Mesothelial cell of epicardium (in vitro differentiated cells): ENCODE measurements at places on chromosomes 11 and 22. TPM values are rescaled to one million over a fixed set of nuclear protein-coding genes. Genes with fewer than 3 reads are reported as not detected.

GRCh38 chr22:49031746-49032330 lies 795.8 kb downstream of the BRD1 start:
- H3K27ac ChIP-seq, result no peak overlapping the region
- no peak overlapping the region for H3K4me3 ChIP-seq
- H3K27me3 ChIP-seq, result peaks cover 36% of the 10 kb centered on the region
- no peak for DNase-seq

DNA sequence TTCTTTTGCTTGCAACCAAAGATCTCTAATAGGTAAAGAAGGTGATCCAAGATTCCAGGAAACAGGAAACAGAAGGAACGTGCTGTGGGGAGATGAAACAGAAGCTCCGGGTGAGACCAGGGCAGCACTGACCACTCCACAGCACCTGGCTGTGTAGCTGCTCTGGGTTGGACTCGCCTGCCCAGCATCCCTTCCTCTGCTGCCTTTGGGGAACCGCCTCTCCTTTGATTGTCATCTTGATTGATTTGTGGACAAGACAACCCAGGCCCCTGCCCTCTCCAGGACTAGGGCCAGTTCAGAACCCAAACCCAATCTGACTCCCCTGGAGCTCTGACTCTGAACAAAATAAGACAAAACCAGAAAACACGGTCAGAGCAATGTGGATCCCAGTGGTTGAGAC lies 14.7 kb upstream of the APOBEC3A start:
- H3K36me3 ChIP-seq, result no peaks in the 10 kb centered on the region
- H3K4me1 ChIP-seq, result peaks cover 31% of the 10 kb centered on the region
- H3K4me3 ChIP-seq, result no peak overlapping the region
- H3K27ac ChIP-seq, result no peak overlapping the region
- peaks cover 3% of the 10 kb centered on the region for H3K27me3 ChIP-seq

GRCh38 chr22:31748490-31748889 lies 1.4 kb downstream of the PRR14L start:
- H3K4me3 ChIP-seq, result peak overlapping the region; percentile 90

DNA sequence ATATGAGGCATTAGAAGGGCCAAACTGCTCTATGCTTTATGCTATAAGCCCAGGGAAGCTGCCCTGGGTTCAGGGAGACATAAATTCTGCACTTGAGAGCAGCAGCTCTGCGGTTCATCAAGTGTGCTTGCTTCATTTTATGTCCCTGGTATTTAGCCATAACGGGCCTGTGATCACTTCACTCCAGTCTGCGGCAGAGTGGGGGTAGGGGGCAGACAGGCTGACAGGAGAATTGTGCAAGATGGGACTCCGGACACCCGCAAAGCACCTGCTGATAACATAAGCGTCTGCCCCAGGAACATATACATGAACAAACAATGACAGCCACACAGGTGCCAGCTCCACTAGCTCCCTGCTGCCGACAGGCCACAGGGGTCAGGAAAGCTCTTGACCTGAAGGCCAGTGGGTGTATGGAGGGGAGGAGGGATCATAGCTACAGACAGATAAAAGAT lies 56.1 kb downstream of the SMCO4 start:
- no peak for DNase-seq
- no peaks in the 10 kb centered on the region for H3K27me3 ChIP-seq
- H3K27ac ChIP-seq, result no peak overlapping the region
- peaks cover 12% of the 10 kb centered on the region for H3K4me1 ChIP-seq
- H3K4me3 ChIP-seq, result no peak overlapping the region

GRCh38 chr11:96036863-96037262 lies 113.0 kb upstream of the MTMR2 start:
- no peak overlapping the region for H3K4me3 ChIP-seq
- no peak for DNase-seq
- peak overlapping the region; percentile 16 for H3K27ac ChIP-seq
- no peaks in the 10 kb centered on the region for H3K27me3 ChIP-seq
- H3K36me3 ChIP-seq, result peaks cover 10% of the 10 kb centered on the region

DNA sequence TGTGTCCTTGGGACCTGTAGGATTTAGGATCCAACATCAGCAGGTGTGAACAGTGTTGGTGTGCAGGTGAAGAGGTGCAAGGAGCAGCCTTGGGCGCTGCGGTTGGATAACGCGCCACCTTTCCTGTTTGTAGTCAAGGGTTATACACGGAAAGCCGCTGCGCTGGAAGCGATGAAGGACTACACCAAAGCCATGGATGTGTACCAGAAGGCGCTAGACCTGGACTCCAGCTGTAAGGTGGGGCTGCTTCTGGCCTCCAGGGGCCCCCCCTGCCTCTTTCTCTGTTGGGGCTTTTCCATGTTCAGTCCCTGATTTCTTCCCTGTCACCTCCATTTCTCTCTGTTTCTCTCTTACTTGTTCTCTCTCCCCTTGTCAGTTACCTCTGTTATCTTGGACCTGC lies 3.5 kb upstream of the FERMT3 start:
- peaks cover 9% of the 10 kb centered on the region for H3K4me1 ChIP-seq
- H3K36me3 ChIP-seq, result peaks cover 32% of the 10 kb centered on the region
- DNase-seq, result no peak
- no peaks in the 10 kb centered on the region for H3K27me3 ChIP-seq
- no peak overlapping the region for H3K4me3 ChIP-seq

- peaks cover 19% of the 10 kb centered on the region for H3K27me3 ChIP-seq
- no peak overlapping the region for H3K27ac ChIP-seq
- no peaks in the 10 kb centered on the region for H3K36me3 ChIP-seq
Observed at GRCh38 chr11:126479178-126479930, 123.9 kb downstream of the ST3GAL4 start.

TREH gene
- total RNA-seq, result 0.11 TPM in 1 of 3 replicates, not detected in the others

TMEM138 gene
- 48.4 to 51.5 TPM (median 49.2 TPM) in 3 replicates for total RNA-seq
